ENCODE measurements at places on chromosomes 16 and 17.

DNA sequence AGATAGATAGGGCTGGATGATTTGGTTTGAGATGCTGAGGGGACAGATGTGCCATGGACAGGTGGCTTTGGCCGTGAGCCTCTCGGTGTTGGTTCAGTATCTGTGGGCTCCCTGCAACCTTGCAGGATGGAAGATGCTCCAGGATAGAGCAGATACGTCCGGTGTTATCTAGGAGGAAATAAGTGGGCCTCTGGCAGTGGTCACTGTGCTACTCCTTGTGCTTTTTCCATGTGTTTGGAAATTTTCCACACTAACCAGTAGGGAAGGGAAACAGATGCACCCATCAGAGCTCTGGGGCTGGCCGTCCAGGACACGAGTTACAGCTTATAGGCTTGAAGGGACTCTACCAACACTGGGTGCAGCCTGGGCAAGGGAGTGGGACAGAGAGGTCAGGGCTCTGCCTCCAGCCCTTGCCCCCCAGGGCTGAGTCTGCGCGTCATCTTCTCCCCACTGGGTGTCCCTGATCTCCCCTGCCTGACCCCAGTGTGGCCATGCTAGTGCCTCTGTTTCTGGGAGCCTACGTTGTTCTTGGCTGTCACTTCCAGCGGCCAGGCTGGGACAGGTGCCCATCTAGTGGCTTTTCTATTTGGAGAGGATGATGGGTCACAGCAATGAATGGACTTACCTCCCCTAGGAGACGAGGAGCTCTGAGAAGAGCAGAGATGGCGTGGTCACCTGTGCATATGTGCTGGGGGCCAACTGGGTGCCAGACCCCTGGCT is 166.9 kb downstream of the SEC14L1 start:
- H3K27me3 ChIP-seq: peaks cover 2% of the 10 kb centered on the region
- no peak for DNase-seq
- H3K36me3 ChIP-seq: no peaks in the 10 kb centered on the region
- H3K4me1 ChIP-seq: no peaks in the 10 kb centered on the region
- no peak overlapping the region for H3K4me3 ChIP-seq

DNA sequence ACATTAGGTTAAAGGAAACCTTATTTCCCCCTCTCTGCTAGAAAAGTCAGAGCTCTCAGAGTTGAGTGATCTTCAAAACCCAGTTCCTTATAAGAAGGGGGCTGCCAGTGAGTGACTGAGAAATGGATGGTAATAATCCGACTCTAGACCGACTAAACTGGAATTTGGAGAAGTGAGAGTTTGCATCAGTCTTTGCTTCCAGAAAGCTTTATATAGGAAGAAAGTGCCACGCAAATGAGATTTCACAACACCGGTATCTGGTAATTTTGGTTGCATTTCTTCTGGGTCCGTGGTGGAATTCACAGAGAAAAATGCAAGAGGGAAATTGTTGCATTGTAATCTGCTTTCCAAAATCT is 271.4 kb downstream of the MAF start:
- no peaks in the 10 kb centered on the region for H3K36me3 ChIP-seq
- H3K27ac ChIP-seq: no peak overlapping the region
- no peaks in the 10 kb centered on the region for H3K27me3 ChIP-seq
- DNase-seq: no peak

DNA sequence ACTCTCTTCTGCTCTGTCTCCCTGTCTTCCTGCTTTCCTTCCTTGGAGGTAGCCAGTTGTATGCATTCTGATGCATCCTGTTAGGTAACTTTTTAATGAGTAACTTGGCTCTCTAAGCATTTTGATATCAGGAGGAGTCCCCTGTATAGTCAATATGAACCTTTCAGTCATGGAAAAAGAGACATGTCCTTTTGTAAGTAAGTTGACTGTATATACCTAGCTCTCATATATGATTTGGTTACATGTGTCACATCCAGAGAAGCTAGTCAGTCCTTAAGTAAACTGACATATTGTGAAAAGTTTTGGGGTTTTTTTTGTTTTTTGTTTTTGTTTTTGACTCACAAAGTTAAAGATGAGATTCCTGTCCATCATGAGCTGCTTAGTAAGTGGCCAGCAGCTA is 18.8 kb downstream of the UTP18 start:
- no peak for DNase-seq
- no peaks in the 10 kb centered on the region for H3K27me3 ChIP-seq
- H3K4me3 ChIP-seq: no peak overlapping the region
- H3K4me1 ChIP-seq: peaks cover 3% of the 10 kb centered on the region
- peaks cover 44% of the 10 kb centered on the region for H3K36me3 ChIP-seq

DNA sequence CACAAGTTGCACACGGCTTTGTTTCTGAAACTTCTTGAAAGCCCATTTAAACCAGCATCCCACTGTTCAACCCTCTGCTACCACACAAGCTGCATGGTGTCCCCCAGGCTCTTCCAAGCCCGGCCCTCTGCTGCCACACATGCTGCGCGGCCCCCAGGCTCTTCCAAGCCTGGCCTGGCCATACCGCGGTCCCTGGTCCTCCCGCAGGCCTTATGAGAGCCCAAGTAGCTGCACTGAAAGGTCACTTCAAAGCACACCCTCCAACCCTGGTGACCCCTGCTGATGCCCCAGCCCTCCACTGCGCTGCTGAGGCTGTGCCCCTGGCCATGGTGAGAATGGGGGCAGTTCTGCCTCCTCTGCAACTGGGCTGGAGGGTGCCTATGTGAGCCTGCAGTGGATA is 25.9 kb upstream of the PVALEF start:
- no peaks in the 10 kb centered on the region for H3K36me3 ChIP-seq
- H3K4me1 ChIP-seq: no peaks in the 10 kb centered on the region
- H3K4me3 ChIP-seq: no peak overlapping the region

DNA sequence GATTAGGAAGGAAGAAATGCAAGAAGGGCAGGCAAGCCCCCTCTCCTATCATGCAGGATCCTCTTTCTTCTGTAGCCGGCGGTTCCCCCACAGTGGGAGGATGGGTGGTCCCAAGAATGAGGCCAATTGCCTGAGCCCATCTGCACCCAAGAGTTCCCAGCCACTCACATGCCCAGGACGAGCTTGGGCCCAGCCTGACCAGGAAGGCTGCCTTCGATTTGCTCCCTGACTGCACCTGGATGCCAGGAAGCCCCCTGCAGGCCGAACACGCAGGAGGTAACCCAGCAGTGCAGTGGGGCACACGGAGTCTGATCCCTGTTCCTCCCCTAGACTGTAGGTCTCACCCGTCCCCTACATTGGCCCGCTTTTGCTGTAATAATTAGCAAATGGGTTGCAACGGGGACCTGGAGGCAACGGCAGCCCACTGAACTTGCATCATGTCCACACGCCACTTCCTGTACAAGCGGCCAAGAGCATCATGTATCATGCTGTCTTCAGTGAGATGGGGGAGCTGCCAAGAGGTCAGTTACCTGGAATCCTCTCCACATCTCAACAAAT is 67.5 kb downstream of the AMFR start:
- peaks cover 7% of the 10 kb centered on the region for H3K36me3 ChIP-seq
- DNase-seq: no peak
- H3K27ac ChIP-seq: peak overlapping the region; percentile 94
- peaks cover 27% of the 10 kb centered on the region for H3K4me1 ChIP-seq
- H3K27me3 ChIP-seq: no peaks in the 10 kb centered on the region
- peak overlapping the region; percentile 85 for H3K4me3 ChIP-seq

GRCh38 chr17:48488548-48489106 is 42.2 kb downstream of the HOXB1 start:
- H3K36me3 ChIP-seq: no peaks in the 10 kb centered on the region
- H3K4me3 ChIP-seq: peak overlapping the region; percentile 42
- no peak for DNase-seq
- peaks cover 48% of the 10 kb centered on the region for H3K4me1 ChIP-seq

GRCh38 chr17:63356337-63356757 is 89.8 kb downstream of the CYB561 start:
- no peaks in the 10 kb centered on the region for H3K36me3 ChIP-seq
- no peak overlapping the region for H3K4me3 ChIP-seq
- no peak overlapping the region for H3K27ac ChIP-seq
- no peak for DNase-seq

GRCh38 chr17:57603978-57604377 is 141.1 kb downstream of the CCDC182 start:
- peaks cover 67% of the 10 kb centered on the region for H3K4me1 ChIP-seq
- H3K4me3 ChIP-seq: peak overlapping the region; percentile 71
- H3K36me3 ChIP-seq: peaks cover 18% of the 10 kb centered on the region
- DNase-seq: peak; percentile 48
- peak overlapping the region; percentile 89 for H3K27ac ChIP-seq

DNA sequence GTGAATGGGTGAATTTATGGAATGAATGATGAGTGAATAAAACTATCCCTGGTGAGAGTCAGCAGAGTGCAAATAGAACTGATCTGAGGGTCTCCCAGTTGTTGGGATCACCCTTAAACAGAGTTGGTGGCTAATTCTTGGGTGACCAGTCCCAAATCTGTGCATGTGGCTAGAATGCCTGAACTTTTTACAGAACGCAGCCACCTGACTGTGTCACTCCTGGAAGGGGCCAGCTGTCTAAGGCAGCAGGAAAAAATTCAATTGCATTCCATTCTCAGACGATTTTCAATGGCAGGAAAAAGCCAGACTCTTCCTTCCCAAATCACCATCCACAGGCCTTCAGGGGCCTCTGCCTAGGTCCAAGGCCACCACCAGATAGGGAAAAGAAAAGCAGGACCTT is 43.5 kb downstream of the BEAN1 start:
- H3K36me3 ChIP-seq: no peaks in the 10 kb centered on the region
- H3K4me1 ChIP-seq: peaks cover 14% of the 10 kb centered on the region
- no peak overlapping the region for H3K27ac ChIP-seq
- H3K27me3 ChIP-seq: peaks cover 10% of the 10 kb centered on the region
- DNase-seq: no peak

- H3K4me1 ChIP-seq: peaks cover 4% of the 10 kb centered on the region
- H3K4me3 ChIP-seq: peak within 1 kb of the TSS; percentile 76
- H3K27me3 ChIP-seq: peaks cover 56% of the 10 kb centered on the region
- DNase-seq: no peak
- no peak within 1 kb of the TSS for H3K27ac ChIP-seq
These were observed at the start of gene WSCD1 for GRCh38 chr17:6069539-6070429. Gene WSCD1 (plus strand): TSS chr17:6070379. CDS start chr17:6080659, 10,280 bp downstream.

- H3K4me1 ChIP-seq: peaks cover 10% of the 10 kb centered on the region
- H3K36me3 ChIP-seq: peaks cover 64% of the 10 kb centered on the region
- H3K4me3 ChIP-seq: no peak overlapping the region
- H3K27me3 ChIP-seq: no peaks in the 10 kb centered on the region
- DNase-seq: no peak
These were observed 46.6 kb upstream of the GSG1L start for GRCh38 chr16:28110074-28110473.

- peaks cover 5% of the 10 kb centered on the region for H3K36me3 ChIP-seq
- peak overlapping the region; percentile 82 for H3K27ac ChIP-seq
- DNase-seq: no peak
- H3K4me1 ChIP-seq: peaks cover 26% of the 10 kb centered on the region
- H3K27me3 ChIP-seq: peaks cover 2% of the 10 kb centered on the region
These were observed 647 bp downstream of the FBXL20 start for GRCh38 chr17:39400547-39401411.

GRCh38 chr16:3459401-3460090 is 16.1 kb downstream of the NAA60 start:
- H3K4me3 ChIP-seq: peak overlapping the region; percentile 74
- peaks cover 11% of the 10 kb centered on the region for H3K36me3 ChIP-seq
- no peaks in the 10 kb centered on the region for H3K27me3 ChIP-seq
- peak overlapping the region; percentile 74 for H3K27ac ChIP-seq

- H3K4me3 ChIP-seq: no peak overlapping the region
- no peaks in the 10 kb centered on the region for H3K27me3 ChIP-seq
- no peak for DNase-seq
- no peaks in the 10 kb centered on the region for H3K4me1 ChIP-seq
These were observed 30.2 kb upstream of the ULK2 start for GRCh38 chr17:19897903-19898302.
